ENCODE measurements at places on chromosomes 13 and 19.

DNA sequence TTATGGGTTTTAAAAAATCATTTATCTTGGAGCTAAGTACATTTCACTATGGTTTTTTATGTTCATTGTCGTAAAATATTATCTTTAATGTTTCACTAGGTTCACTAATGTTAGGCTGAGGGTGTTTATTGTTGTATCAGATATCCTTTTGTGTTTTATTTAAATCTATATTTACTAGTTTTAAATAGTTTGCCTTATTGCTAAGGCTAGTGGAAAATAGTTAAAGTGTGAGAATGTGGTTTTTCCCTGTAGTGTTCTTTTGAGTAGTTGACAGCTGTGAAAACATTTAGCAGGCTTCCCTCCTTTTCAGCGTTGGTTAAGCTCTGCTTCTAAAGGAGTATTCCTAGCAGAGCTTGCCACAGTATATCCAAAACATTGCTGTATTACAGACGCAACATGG is 139.0 kb downstream of the TM9SF2 start:
- no peak for DNase-seq

DNA sequence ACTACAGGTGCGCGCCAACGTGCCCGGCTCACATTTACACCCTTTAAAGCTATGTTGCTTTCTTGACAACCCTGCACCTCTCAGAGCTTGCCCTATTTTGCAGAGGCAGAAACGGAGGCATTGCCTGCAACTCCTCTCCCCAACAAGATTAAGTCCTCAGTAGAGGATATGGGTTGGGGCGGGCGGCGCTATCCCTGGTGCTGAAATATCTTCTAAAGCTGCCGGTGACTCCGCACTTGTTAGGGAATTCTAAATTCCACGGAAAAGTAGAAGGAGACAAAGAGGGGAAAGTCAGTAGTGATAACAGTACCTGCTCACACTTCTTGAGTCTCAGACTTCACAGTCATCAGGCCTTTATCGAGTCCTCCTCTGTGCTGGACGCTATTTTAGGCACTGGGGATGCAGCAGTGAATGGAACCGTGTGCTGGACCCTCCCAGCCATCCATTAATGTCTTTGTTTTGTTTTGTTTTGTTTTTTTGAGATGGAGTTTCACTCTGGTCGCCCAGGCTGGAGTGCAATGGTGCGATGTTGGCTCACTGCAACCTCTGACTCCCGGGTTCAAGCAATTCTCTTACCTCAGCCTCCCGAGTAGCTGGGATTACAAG is 18.0 kb downstream of the SLC5A5 start:
- no peak for DNase-seq

- DNase-seq: peak; percentile 79
Observed at GRCh38 chr19:2260341-2260805, 4.2 kb upstream of the JSRP1 start.

GRCh38 chr19:34574704-34575103 is 93.1 kb downstream of the WTIP start:
- DNase-seq: no peak

DNA sequence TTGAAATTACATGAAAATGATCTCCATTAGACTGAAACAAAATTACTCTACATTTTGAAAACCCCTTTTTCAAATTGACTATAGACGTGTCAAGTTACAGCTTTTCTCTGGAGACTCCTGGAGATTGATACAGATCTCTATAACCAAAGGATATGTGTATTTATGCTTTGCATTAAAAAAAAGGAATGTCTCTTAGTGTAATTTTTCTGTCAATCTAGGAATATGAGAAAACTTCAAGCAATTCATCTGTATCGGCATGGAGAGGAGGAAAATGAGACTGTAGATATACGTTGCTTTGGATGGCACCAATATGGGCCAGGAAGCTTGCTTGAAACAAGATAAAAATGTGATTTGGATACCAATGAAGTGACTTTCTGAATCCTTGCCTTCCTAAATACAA is 286.6 kb downstream of the PCDH9 start:
- no peak for DNase-seq

- no peak for DNase-seq
Observed at GRCh38 chr19:9427941-9428340, 7.4 kb downstream of the ZNF266 start.

All from GM12865 (cell line).